Peyer's patch (tissue), 4 donors: ENCODE measurements at places on chromosomes 2 and 18. TPM values are rescaled to one million over a fixed set of nuclear protein-coding genes. Genes with fewer than 3 reads are reported as not detected.

GRCh38 chr2:226467221-226467620 lies 332.4 kb downstream of the IRS1 start:
- no peak for DNase-seq

- DNase-seq, result no peak
Measured at GRCh38 chr2:215535125-215535668, 99.3 kb upstream of the FN1 start.

DNA sequence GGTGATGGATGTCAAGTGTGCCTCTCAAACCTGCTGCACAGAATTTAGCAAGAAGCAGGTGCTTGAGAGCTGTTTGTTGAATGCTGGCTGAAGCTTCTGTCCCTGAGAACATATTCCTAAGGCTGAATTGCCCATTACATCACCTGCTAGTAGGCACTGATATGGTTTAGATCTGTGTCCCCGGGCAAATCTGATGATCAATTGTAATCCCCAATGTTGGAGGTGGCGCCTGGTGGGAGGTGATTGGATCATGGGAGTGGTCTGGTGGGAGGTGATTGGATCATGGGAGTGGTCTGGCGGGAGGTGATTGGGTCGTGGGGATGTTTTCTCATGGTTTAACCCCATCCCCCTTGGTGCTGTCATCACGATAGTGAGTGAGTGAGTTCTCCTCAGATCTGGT lies 128.0 kb downstream of the HRH4 start:
- no peak for DNase-seq

The LHCGR gene
- total RNA-seq, result not detected

The IL36B gene
- not detected for total RNA-seq
